ENCODE measurements at places on chromosomes 4 and X.

DNA sequence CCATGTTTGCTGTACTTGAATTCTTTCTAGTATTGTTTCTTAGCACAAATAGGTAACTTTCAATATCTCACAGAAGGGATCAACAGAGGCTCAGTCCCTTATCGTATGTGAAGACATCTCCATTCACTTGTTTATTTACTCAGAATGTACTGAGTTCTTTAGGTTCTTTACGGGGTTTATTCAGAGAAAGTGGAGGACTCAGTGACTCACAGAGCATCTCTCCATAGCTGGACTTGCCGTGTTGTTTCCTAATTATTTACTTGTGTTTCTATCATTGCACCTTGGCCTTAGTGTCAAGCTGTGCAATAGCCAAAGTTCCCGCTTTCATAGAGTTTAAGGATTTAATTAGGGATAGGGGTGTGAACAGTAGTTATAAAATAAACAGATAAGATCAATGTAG, 57.1 kb downstream of the RHOH start:
- DNase-seq, result no peak

DNA sequence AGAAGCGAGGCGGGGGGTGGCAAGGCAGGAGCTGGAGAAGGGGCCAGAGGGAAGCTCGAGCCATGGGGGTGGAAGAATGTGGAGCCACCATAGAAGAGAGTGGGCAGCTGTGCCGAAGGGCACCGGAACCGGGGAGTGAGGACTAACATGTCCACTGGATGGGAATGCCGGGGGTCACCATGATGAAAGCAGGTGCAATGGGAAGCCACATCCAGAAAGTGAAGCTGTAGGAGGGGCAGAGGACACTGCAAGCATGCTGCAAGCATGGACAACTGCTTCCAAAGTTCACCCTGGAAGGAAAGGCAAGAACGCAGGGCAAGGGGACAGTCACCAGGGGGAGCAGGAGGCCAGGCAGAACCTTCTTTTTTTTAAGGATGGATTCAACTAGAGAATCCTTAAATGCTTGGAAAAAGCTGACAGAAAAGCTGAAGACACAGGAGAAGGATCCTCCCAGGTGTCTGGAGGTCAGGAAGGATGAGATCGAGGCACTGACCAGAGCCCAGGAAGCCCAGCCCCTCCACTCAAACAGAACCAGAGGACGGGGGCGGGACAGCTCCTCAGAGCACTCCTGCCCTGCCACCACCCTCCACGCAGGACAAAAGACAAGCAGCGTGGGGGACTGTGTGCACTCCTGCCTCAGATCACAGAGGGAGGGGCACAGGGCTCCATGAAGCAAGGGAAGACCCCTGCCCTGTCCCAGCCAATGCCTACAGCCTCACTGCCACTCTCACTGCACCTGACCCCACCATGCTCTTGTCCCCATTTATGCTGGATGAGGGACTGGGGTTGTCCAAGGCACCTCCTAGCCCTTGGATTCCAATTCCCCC, 169.2 kb downstream of the AFAP1 start:
- no peak for DNase-seq

GRCh38 chr4:117847849-117848248, 186.4 kb upstream of the NDST3 start:
- no peak for DNase-seq

GRCh38 chr4:174999407-174999806, 81.2 kb downstream of the ADAM29 start:
- DNase-seq, result no peak

DNA sequence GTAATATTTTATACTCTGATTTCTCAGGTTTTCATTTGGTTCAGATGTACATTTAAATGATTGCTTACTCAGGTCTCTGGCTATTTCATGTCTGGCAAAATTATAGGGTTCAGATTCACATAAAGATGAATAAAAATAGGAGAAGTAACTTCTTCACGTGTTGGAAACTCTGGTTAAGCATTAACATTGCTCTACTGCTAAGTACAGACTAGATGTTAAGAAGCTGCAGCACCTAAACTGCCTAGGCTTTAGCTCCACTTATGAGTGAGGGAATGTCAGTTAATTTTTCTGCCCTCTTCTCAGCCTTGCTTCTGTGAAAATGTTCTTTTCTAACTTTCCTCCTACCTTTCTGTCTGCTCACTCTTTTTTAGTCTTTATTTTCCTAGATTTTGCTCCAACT, 361.2 kb downstream of the ARAP2 start:
- no peak for DNase-seq

- no peak for DNase-seq
These were observed 1389.5 kb downstream of the FAM133A start for GRCh38 chrX:95063554-95063953.

DNA sequence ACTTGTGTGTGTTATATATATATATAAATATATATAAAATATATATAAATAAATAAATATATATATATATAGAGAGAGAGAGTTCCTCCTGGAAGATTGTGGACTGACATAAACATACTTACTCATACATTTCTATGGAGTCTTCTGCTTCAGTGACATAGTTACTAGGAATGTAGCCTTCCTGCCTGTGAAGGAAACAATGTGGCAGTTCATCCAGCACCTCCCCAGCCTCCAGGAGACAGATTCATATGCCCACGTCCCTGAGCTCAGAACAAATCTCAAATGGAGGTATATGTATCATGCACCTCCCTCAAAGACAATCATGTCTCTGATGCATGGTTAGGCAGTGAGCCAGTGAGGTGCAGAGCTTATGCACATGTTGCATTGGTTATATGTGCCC, 11.4 kb upstream of the TIMM8A start:
- no peak for DNase-seq

GRCh38 chrX:6372981-6373380, 144.3 kb upstream of the NLGN4X start:
- no peak for DNase-seq

Data from neural crest cell (in vitro differentiated cells).